Vagina (tissue), 2 donors: ENCODE measurements at places on chromosomes 4 and X.

DNA sequence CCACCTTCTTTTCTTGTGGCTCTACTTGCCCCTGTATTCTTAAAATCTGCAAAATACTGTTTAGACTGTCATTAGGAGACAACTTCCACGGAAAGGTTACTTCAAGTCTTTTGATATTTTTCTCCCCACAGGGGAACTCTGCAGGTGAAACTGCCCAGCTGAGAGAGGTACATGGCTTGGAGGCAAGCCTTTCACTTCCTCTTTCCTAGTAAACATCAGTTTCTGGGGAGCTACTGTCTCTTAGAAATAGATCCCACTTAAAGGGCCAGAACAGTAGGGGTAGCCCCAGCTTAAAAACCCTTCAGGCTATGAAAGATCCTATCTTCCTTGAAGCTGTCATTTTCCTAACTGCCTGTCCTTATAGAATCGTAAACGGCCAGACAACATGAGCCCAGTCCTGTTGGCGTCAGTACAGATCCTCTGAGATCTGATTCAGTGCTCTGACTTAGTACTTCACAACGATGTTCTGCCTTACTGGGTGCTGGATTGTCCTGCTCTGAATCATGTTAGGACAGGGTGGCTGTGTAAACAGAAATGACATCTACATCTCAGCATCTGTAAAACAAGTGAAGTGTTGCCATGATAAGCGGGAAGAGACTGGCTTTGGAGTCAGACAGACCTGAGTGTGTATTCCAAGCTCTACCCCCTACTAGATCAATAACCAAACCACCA, 102.1 kb downstream of the ITIH6 start:
- DNase-seq: no peak
- H3K36me3 ChIP-seq: no peaks in the 10 kb centered on the region
- no peak overlapping the region for H3K27ac ChIP-seq
- H3K4me3 ChIP-seq: no peak overlapping the region

- no peak overlapping the region for H3K27ac ChIP-seq
- no peaks in the 10 kb centered on the region for H3K36me3 ChIP-seq
- no peaks in the 10 kb centered on the region for H3K4me1 ChIP-seq
- H3K4me3 ChIP-seq: no peak overlapping the region
These were observed 382.7 kb downstream of the UNC5C start for GRCh38 chr4:95165926-95166524.

- no peaks in the 10 kb centered on the region for H3K36me3 ChIP-seq
- H3K4me1 ChIP-seq: peaks cover 24% of the 10 kb centered on the region
- no peaks in the 10 kb centered on the region for H3K27me3 ChIP-seq
- peak overlapping the region; percentile 65 for H3K27ac ChIP-seq
These were observed 230.3 kb upstream of the PGRMC2 start for GRCh38 chr4:128517739-128518510.

- H3K4me3 ChIP-seq: no peak overlapping the region
- H3K27ac ChIP-seq: no peak overlapping the region
- DNase-seq: no peak
- H3K27me3 ChIP-seq: no peaks in the 10 kb centered on the region
- H3K4me1 ChIP-seq: no peaks in the 10 kb centered on the region
- no peaks in the 10 kb centered on the region for H3K36me3 ChIP-seq
These were observed 181.6 kb upstream of the NOCT start for GRCh38 chr4:138833974-138834373.

- H3K4me1 ChIP-seq: no peaks in the 10 kb centered on the region
- no peaks in the 10 kb centered on the region for H3K36me3 ChIP-seq
- no peak overlapping the region for H3K27ac ChIP-seq
- no peak overlapping the region for H3K4me3 ChIP-seq
These were observed 60.6 kb downstream of the MAOA start for GRCh38 chrX:43716696-43717095.

DNA sequence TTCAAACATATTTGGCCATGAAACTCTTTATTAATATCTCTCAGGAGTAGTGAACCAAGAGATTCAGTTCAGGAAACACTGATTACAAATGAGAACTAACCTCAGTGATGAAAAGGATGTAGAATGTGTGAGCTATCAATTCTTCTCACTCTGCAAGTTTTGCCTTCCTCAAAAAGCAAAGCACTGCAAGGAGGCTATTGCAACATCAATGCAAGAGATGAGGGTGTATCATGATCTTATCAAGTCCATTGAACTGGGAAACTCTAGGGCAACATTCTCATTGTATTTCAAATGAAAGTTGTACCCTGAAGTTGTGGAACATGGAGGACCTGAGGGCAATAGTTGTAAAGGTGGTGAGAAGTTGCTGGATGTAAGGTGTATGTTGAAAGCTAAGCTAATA, 56.4 kb upstream of the VEGFC start:
- H3K4me1 ChIP-seq: no peaks in the 10 kb centered on the region
- no peaks in the 10 kb centered on the region for H3K27me3 ChIP-seq
- H3K27ac ChIP-seq: no peak overlapping the region
- DNase-seq: no peak
- H3K4me3 ChIP-seq: no peak overlapping the region

DNA sequence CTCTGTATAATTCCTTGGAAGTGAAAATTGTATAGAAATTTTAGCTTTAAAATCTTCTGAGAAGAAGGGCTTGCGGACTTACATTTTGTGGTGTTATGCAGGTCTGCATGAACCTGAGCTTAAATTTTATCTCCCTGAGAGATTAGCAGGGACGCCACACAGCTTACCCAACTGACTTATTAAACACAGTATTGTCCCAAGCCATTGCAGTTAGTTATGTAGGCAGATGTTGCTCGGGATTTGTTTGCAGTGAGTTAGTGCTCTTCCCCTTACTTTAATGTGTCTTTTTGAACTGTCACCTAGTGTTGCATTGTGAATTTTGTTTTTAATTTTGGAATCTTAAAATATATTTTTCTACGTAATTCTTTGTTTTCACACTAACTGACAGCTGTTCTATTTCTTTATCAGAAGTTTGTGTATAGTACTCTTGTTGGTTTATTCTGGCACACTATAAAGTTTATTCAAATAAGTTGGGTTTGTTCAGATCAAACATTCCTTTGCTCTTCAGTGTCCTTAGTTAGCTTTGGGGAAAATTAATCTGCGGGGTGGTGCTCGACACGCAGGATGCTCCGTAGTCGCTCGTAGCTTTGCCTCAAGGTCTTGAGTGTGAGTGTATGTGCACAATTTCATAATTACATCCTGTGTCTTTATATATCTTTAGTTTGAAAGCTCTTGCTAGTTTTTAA, 145.4 kb downstream of the STIM2 start:
- no peak overlapping the region for H3K27ac ChIP-seq
- H3K4me3 ChIP-seq: no peak overlapping the region
- H3K4me1 ChIP-seq: peaks cover 15% of the 10 kb centered on the region
- no peak for DNase-seq

DNA sequence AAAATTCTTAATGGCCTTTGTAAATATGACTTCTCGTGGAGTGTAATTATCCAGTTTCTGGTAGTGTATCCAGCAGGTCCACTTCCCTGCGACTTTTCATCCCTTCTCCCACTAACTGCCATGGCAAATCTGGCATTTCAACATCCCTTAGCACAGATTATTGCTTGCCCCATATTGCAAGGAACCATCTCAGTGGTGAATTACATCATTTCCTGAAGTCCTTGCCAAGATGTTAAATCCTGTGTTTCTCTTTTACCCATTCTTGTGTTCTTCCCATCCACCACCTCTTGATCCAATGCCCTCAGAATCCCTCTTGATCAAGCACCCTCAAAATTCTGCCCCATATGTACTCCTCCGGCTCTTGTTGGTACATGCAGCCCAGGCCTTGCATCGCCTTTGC, 88.1 kb upstream of the ZNF81 start:
- H3K27me3 ChIP-seq: no peaks in the 10 kb centered on the region
- no peak overlapping the region for H3K27ac ChIP-seq
- H3K36me3 ChIP-seq: no peaks in the 10 kb centered on the region
- DNase-seq: no peak

GRCh38 chrX:3582451-3582850, 131.0 kb downstream of the PRKX start:
- no peaks in the 10 kb centered on the region for H3K36me3 ChIP-seq
- H3K27ac ChIP-seq: no peak overlapping the region
- H3K27me3 ChIP-seq: no peaks in the 10 kb centered on the region

GRCh38 chrX:3393581-3394111, 47.2 kb upstream of the MXRA5 start:
- H3K27me3 ChIP-seq: no peaks in the 10 kb centered on the region
- H3K4me1 ChIP-seq: no peaks in the 10 kb centered on the region

- no peak overlapping the region for H3K27ac ChIP-seq
- no peaks in the 10 kb centered on the region for H3K27me3 ChIP-seq
- H3K4me3 ChIP-seq: no peak overlapping the region
- no peaks in the 10 kb centered on the region for H3K4me1 ChIP-seq
- no peaks in the 10 kb centered on the region for H3K36me3 ChIP-seq
These were observed 209.5 kb upstream of the S100G start for GRCh38 chrX:16440446-16440845.

GRCh38 chr4:65023081-65023480, 613.8 kb upstream of the TECRL start:
- H3K27me3 ChIP-seq: no peaks in the 10 kb centered on the region
- H3K27ac ChIP-seq: no peak overlapping the region

- no peaks in the 10 kb centered on the region for H3K27me3 ChIP-seq
- no peak overlapping the region for H3K27ac ChIP-seq
- H3K4me3 ChIP-seq: no peak overlapping the region
These were observed 161.7 kb downstream of the FBXW7 start for GRCh38 chr4:152374153-152374552.

GRCh38 chrX:100995469-100995868, 26.0 kb downstream of the ARL13A start:
- no peaks in the 10 kb centered on the region for H3K36me3 ChIP-seq
- H3K4me1 ChIP-seq: no peaks in the 10 kb centered on the region
- no peak for DNase-seq
- no peak overlapping the region for H3K4me3 ChIP-seq
- no peaks in the 10 kb centered on the region for H3K27me3 ChIP-seq

DNA sequence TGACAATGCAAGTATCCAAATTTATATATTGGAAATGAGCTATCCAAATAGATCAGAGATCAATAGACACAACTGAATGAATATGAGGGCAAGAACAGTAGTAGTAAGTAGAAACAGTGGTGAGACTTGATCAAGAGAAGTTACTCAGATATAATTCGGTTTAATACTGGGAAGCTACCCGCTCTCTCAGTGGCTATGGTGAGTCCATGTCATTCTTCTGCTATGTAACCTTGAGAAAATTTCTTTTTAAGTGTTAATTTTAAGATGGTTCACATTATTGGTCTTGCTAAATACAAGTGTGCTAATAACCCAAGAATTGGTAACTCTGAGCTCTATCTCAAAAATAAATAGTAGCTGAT, 53.6 kb downstream of the LEF1 start:
- H3K36me3 ChIP-seq: no peaks in the 10 kb centered on the region
- H3K4me1 ChIP-seq: peaks cover 4% of the 10 kb centered on the region
- H3K27ac ChIP-seq: no peak overlapping the region
- no peak for DNase-seq
- no peaks in the 10 kb centered on the region for H3K27me3 ChIP-seq
- no peak overlapping the region for H3K4me3 ChIP-seq

- no peaks in the 10 kb centered on the region for H3K4me1 ChIP-seq
- no peaks in the 10 kb centered on the region for H3K27me3 ChIP-seq
- H3K36me3 ChIP-seq: no peaks in the 10 kb centered on the region
- no peak overlapping the region for H3K27ac ChIP-seq
- no peak overlapping the region for H3K4me3 ChIP-seq
These were observed 10.4 kb downstream of the CCSER1 start for GRCh38 chr4:90137555-90137954.

GRCh38 chr4:39166177-39166576, 16.2 kb upstream of the WDR19 start:
- no peaks in the 10 kb centered on the region for H3K27me3 ChIP-seq
- H3K4me1 ChIP-seq: no peaks in the 10 kb centered on the region
- H3K4me3 ChIP-seq: no peak overlapping the region
- no peak overlapping the region for H3K27ac ChIP-seq
- no peaks in the 10 kb centered on the region for H3K36me3 ChIP-seq
- DNase-seq: no peak

GRCh38 chr4:158253350-158253980, 43.2 kb downstream of the TMEM144 start:
- DNase-seq: no peak
- no peaks in the 10 kb centered on the region for H3K4me1 ChIP-seq
- H3K4me3 ChIP-seq: no peak overlapping the region
- H3K27ac ChIP-seq: no peak overlapping the region

- H3K27ac ChIP-seq: no peak overlapping the region
- no peaks in the 10 kb centered on the region for H3K4me1 ChIP-seq
- no peak for DNase-seq
- H3K36me3 ChIP-seq: no peaks in the 10 kb centered on the region
These were observed 73.8 kb downstream of the VEGFC start for GRCh38 chr4:176718881-176719280.

GRCh38 chr4:37279894-37280592, 35.5 kb downstream of the NWD2 start:
- H3K36me3 ChIP-seq: no peaks in the 10 kb centered on the region
- no peak for DNase-seq
- no peaks in the 10 kb centered on the region for H3K4me1 ChIP-seq
- no peak overlapping the region for H3K27ac ChIP-seq
- no peaks in the 10 kb centered on the region for H3K27me3 ChIP-seq

GRCh38 chrX:152989292-152989658, 4.6 kb downstream of the PNMA5 start:
- H3K4me3 ChIP-seq: no peak overlapping the region
- no peak for DNase-seq
- no peak overlapping the region for H3K27ac ChIP-seq
- H3K36me3 ChIP-seq: no peaks in the 10 kb centered on the region
- no peaks in the 10 kb centered on the region for H3K4me1 ChIP-seq

- no peak for DNase-seq
- no peaks in the 10 kb centered on the region for H3K36me3 ChIP-seq
- no peaks in the 10 kb centered on the region for H3K4me1 ChIP-seq
- no peak overlapping the region for H3K27ac ChIP-seq
These were observed 639.6 kb downstream of the IQCM start for GRCh38 chr4:149176039-149176438.

GRCh38 chr4:154692304-154692818, 51.4 kb upstream of the LRAT start:
- H3K4me3 ChIP-seq: no peak overlapping the region
- H3K27ac ChIP-seq: no peak overlapping the region
- H3K36me3 ChIP-seq: no peaks in the 10 kb centered on the region
- H3K4me1 ChIP-seq: no peaks in the 10 kb centered on the region
- DNase-seq: no peak

DNA sequence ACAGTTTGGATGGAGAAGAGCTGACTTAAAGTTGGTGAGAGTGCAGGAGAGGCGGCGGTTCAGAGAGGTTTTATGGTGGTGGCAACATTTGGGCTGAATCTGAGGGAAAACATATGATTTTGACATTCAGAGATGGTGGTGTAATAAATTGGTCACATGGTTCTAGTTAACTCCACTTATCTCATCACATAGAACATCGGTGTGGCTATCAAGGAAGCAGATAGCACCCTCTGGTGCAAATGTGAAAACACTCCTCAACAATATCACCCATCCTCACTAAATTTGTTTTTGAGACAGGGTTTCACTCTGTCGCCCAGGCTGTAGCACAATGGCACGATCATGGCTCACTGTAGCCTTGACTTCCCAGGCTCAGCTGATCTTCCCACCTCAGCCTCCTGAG, 28.8 kb downstream of the SUPT20HL2 start:
- H3K27me3 ChIP-seq: no peaks in the 10 kb centered on the region
- no peaks in the 10 kb centered on the region for H3K36me3 ChIP-seq
- no peak overlapping the region for H3K27ac ChIP-seq
- no peaks in the 10 kb centered on the region for H3K4me1 ChIP-seq
- H3K4me3 ChIP-seq: no peak overlapping the region

- H3K36me3 ChIP-seq: no peaks in the 10 kb centered on the region
- DNase-seq: no peak
- H3K27me3 ChIP-seq: no peaks in the 10 kb centered on the region
These were observed 304.9 kb downstream of the DHX15 start for GRCh38 chr4:24279469-24279868.
